ENCODE measurements at places on chromosomes 2 and 18.

- no peak for DNase-seq
Measured at GRCh38 chr2:118050386-118050785, 36.5 kb upstream of the CCDC93 start.

DNA sequence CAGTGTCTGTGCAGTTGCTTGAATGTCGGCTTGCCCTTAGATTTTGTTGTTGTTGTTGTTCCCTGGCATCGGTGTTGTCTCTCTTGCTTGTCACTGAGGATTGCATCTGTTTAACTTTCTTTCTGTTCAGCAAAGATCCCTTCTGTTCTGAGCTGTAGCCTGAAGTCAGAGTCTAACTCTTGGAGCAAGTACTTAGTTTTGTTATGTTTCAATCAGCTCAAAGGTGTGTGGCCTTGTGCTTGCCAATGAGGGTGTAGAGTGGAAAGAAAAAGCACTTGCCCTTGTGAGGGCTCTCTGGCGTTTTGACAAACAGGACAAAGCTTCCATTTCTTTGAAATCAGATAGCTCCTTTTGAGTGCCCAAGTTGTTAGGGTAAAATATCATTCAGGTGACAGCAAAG, 757.1 kb upstream of the CDH7 start:
- no peak for DNase-seq

DNA sequence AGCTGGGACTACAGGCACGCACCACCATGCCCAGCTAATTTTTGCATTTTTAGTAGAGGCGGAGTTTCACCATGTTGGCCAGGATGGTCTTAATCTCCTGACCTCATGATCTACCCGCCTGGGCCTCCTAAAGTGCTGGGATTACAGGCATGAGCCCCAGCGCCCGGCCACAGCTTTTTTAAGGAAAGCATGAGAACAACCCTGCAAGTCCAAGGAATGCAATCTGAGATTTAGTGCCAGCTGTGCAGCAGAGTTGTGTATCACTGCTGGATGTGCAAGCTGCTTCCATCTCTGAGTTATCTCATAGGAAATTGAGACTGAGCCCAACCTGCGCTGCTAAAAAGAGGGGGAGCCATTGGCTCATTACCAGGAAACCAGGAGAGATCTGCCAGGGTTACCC, 399.9 kb upstream of the CYRIA start:
- no peak for DNase-seq

DNA sequence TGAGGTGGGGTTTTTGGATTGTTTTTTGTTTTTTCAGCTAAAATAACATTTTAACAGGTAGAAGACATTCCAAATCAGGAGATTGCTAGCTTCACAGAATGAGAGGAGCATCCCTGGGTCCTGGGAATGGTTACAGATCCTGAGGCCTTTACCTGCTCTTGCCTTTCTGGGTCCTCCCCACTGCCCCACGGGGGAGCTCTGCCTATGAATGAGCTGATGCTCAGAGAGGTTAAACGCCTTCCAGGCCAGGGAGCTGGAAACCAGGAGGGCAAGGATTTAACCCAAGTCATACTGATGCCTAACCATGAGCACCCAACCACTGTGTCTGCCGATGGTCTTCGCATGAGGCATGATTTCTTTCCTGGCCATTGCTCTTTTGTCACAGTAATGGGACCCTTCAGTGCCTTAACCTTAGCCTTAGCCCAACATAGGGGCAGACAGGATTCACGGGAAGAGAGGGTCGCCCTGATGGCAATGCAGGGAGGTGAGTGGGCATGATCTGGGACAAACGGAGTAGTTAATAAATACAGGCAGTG, 16.1 kb downstream of the MOCOS start:
- DNase-seq: no peak

GRCh38 chr18:56306797-56307196, 331.6 kb downstream of the TXNL1 start:
- DNase-seq: no peak

DNA sequence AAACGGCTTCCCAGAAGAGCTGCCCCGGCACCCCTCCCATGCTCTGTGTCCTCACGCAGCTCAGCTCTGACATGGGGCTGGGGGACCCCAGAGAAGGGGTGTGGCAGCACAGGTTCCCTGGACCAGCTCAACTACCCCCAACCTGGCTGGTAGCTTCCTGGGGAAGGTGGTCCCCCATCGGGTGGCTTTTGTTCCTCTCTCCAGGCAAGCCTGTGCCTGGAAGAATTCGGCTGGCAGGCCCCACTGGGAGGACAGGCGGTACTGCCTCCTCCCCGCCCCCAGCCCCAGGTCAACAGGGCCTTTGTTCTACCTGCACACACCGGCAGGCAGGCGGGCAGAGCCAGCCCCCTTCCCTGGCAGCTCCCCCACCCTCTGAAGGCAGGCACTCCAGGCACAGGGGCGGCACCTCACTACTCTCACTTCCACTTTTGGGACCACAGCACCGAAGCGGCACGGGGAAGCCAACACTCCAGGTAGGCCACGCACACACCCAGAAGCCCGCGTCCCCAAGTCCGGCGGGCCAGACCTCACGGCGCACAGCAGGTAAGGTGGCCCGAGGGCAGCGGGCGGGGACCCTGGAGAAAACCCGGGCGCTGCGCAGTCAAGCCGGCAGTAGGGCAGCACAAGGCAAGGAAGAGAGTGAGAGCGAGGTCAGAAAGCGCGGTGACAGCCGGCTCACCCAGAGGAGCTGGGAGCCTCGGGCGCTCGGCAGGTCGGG, 1.3 kb downstream of the HS6ST1 start:
- no peak for DNase-seq

DNA sequence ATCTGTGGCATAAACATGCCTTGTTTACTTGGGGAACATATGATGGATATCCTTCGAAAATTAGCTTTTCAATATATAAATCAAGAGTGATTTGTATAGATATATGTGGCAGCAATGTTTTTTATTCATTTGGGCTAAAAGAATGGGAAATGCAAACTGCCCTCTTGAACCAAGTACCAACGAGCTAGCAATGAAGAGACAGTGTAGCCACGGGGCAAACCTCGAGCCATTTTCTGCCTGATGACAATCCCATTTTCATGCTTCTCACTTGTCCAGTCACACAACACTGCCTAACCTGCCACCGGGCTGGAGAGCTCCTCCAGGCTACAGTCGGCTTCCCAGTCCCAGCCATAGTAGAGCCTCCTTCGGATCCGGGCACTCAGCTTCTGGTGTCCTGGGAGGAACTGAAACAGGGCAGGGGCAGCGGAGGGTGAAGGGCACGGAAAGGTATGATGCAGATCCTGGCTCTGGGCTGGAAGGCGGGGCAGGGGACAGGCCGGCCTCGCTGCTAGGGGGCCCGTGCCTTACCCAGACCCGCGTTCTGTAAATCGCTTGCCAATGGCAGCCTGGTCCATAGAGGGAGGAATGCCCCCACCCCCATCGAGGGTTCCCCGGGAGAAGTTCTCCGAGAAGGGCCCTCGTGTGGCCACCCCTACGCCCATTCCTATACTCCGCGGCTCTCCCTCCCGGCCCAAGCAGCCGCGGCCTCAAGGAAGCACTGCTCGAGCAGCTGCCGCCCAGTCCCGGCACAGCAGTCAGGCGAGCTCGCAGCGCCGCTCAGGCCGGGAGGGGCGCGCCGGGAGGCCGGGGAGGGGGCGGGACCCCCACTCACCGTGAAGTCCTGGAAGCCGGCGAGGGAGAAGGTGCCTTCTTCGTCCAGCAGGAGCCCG, 552 bp downstream of the CNPPD1 start:
- DNase-seq: peak; percentile 43

DNA sequence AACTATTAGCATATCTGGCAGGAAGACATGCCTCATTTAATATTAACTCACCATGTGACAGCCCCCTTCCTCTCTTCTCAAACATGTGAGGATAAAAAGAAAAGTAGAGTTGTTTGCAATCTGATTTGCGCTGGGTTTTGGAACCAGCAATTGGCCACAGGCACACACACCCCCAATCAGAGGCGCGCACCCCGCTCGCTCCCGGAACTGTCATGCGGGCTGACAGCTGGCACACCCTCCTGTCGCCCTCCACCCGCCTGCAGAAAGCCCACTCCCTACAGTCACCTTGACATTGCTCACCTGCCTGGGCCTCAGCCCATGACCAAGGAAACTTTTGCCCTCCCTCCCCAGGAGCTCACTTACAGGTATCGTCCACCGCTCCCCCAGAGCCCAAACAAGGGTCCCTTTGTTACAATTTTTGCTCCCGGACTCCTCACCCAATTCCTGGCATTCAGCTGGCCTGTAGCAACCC, 1.1 kb downstream of the COBLL1 start:
- peak; percentile 66 for DNase-seq

DNA sequence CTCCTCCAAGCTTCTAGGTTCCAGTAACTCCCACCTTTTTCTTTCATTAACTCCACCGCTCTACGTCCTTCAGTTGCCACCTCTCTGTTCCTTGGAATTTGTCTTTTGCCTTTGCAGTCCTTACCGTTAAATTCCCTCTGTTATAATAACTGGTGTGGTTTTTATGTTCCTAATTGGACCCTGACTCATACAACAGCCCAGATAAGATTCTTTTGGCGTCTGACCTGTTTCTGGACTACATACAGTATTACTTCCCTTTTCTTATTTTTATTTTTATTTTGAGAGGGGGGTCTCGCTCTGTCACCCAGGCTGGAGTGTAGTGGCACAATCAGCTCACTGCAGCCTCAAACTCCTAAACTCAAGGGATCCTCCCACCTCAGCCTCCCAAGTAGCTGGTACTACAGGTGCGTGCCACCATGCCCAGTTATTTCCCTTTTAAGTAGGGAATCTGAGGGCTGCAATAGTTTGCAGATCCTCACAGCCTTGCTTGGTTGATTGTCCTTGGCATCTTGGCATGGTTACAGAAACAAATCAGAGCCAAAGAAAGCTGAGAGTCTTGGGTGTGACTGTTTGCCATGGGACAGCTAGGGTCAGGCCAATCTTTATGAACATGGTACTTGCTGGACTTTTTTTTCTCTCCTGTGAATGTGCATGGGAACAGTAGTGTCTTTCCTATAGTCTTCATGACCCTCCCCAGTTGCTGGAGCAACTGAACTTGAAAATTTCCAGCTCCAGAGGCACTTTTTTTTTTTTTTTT, 22.0 kb downstream of the TCF23 start:
- no peak for DNase-seq

DNA sequence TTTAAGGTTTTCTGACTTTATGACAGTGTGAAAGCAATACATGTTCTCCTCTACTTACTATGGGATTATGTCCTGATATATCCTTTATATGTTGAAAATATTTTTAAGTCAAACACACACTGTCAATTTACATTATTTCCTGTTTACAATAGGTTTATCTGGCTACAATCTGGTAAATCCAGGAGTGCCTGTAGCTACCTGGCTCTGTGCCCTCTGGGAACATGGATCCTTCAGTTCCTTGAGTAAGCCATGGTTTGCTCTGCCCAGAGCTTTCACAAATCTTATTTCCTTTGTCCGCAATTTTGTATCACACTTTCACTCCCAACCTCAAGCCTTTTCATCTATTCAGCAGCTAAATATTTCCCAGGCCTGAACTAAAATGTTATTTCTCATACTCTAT, 1582.2 kb upstream of the NXPH2 start:
- DNase-seq: no peak
